ENCODE measurements at places on chromosomes 13 and 19.

GRCh38 chr19:12681074-12681987, at the start of gene DHPS:
TSS of gene DHPS (minus strand) at chr19:12681880. CDS start at chr19:12681766, 114 bp downstream.
- DNase-seq = peak; percentile 95

DNA sequence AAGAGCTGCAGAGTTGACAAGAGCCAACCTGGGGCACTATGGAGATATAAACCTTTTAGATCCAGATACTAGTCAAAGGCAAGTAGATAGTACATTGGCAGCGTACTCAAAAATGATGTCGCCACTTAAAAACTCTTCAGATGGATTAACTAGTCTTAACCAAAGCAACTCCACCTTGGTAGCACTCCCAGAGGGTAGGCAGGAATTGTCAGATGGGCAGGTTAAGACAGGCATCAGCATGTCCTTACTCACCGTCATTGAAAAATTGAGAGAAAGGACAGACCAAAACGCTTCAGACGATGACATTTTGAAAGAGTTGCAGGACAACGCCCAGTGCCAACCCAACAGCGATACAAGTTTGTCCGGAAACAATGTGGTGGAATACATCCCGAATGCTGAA, 8.9 kb downstream of the ZNF507 start:
- DNase-seq = no peak

- no peak for DNase-seq
Observed at GRCh38 chr13:48477191-48477855, 55.6 kb downstream of the RCBTB2 start.

- no peak for DNase-seq
Observed at GRCh38 chr19:3669082-3669946, 31.0 kb downstream of the PIP5K1C start.

DNA sequence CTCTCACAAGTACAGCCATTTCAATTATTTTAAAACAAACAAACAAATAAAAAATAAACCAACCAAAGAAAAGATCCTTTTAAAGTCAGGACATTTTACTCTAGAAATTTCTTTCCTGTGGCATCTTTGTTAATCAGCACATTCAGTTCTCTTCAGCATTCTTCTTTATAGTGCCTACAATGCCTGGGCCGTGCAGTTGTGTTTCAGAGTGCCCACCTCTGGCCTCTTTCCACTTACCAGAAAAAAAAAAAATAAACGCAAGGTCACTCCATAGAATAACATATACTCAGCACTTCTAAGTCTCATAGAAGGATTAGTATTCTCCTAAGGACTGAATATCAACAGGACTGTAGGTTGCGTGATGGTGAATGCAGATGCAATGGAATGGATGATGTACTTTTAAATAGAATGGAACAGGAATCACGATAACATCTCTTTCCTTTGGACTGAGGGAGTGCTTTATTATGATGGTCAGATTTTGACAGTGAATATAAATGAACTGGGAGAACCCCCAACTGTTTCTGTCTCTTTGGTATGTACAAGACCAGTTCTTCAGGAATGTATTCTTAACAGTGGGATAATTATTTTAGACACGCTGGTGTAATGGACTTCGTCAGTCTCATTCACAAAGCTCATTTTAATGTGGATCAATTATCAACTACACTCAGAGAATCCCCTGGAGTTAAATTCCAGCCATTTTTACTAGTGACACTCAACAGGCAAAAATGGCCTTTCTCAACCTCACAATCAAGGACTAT, 125.0 kb upstream of the NBEA start:
- no peak for DNase-seq

- no peak for DNase-seq
Observed at GRCh38 chr13:43387880-43388279, 364.5 kb downstream of the DNAJC15 start.

GRCh38 chr19:40750874-40751537, at the start of gene SNRPA:
TSS of gene SNRPA (plus strand) at chr19:40751203. CDS start at chr19:40751409, 206 bp downstream.
- DNase-seq = peak; percentile 97

GRCh38 chr13:45781553-45782326, 69.8 kb downstream of the SIAH3 start:
- no peak for DNase-seq

DNA sequence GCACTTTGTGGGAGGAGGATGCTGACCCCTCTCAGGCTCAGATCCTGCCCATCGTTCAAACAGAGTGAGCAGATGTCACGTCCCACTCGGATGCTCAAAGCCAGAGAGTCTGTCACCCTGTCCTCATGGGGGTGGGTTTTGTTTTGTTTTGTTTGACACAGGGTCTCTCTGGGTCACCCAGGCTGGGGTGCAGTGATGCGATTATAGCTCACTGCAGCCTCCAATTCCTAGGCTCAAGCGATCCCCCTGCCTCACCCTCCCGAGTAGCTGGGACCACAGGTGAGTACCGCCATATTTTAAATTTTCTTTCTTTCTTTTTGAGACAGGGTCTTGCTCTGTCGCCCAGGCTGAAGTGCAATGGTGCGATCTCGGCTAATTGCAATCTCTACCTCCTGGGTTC, 4.0 kb downstream of the ADGRE2 start:
- DNase-seq = no peak

DNA sequence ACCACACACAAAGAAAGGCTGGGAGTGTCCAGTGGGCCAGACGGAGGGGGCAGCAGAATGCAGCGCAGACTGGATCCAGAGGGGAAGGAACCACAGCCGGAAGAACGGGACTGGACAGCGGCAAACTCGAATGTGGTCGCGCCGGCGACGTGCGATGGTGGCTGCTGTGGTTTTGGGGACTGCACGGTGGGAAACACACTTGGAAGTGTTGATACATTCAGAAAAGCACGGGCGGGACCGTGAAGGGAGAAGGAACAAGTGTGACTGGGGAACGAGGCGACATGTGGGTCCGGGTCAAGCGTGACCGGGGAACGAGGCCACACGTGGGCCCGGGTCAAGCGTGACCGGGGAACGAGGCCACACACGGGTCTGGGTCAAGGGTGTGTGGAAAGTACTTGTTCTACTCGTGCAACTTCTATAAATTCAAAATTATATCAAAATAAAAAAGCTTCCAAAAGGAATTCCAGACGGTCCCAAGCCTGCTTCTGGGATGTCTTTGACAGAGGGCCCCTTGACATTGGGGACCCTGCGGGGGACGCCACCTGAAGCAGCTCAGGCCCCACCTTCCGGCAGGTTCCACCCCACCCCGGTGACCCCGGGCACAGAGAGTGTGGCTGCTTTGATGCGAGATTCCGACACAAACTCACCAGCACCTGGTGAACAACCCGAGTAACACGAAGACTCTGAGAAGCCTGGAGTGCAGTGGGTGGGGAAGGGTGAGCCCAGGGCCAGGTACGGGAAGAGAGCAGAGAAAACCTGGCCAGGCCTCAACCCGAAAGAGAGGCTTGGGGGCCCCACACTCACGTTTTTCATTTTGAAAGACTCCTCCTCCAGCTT, 25.1 kb upstream of the C13orf46 start:
- DNase-seq = no peak

- DNase-seq = no peak
Observed at GRCh38 chr19:42501733-42502132, 26.5 kb downstream of the CEACAM1 start.

DNA sequence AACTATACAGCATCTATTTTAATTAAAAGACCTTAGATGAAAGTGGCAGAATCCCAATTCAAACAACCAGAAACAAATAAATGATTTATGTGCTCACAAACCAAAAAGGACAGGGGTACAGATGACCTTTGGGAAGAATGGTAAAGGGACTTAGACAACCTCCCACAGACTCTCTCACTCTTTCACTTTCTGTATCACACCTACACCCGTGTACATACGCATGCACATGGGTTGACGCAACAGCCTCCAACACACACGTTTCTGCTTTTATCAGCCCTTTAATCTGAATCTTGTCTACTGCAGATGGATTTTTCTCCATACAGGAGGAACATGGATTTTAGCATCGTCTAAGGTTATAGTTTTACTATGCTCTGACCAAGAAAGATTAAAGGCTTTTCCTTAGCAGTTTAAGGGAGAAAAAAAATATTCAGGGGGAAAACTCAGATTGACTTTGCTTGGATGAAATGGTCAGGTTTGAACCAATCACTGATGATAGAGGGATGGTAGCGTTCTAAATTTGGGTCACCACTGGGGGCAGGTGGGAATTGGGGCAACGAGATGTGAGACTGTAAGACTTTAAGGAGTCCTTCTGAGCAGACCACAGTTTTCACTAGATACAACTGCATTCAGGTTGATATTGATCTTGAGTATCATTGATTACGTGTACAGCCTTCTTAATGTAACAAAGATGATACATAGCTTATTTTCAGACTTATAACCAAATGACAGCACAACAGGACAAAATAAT, 166.1 kb downstream of the ITGBL1 start:
- no peak for DNase-seq

DNA sequence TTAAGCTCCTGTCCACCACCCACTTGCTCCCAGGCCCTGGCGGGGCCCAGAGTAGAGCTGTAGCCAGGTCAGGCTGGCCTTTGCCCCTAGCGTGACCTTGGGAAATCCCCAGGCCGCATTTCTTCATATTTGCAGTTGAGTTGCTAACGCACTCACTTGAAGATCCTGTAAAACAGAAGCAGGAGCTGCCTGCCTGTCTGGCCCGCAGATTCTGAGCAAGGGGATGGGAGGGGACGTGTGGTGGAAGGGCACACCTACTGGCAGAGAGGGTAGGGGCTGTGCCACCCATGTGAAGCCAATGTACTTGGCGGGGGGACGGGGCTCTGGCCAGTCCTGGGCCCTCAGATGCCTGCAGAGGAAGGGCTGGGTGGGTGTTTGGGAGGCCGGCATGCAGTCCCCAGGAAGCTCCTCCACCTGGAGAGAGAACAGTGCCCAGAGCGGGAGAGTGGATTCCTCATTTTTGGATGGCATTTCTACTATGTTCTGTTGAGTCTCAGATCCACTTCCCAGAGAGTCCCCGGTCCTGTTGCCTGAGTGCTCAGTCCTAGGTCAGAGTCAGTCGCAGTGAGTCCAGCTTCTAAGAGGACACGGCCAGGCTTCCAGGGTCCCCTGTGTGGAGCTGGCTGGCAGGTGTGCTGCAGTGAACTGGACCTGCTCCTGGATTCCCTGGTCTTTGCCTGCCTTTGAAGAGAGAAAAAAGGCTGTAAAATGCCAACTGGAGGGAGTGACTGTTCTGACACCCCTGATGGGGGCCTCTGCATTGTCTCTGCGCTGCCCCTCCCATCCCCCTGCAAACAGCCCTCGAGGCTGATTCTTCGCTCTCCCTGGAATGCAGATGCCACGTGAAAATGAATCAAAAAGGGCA, 62.9 kb downstream of the GGACT start:
- no peak for DNase-seq

DNA sequence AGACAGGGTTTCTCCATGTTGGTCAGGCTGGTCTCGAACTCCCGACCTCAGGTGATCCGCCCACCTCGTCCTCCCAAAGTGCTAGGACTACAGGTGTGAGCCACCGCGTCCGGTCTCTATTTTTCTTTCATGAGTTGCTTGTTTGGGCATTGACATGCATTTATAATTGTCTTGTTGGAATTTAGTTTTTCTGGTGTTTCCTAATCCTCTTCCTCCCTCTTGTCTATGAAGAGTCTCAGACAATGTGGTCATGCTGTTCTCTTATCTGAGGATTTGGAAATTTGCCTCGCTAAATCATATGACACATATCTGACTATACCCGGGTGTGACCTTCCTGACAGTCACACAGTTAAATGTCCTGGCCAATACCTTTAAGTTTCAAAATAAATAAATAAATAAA, 7.4 kb upstream of the CEACAM18 start:
- no peak for DNase-seq

DNA sequence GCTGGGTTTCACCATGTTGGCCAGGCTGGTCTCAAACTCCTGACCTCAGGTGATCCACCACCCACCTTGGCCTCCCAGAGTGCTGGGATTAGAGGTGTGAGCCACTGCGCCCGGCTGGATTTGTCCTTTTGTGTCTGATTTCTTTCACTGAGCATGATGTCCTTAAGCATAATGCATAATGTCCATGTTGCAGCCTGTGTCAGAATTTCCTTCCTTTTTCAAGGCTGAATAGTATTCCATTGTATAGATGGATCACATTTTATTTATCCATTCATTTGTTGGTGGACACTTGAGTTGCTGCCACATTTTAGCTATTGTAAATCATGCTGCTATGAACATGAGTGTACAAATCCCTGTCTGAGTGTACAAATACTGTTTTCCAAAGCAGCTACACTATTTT, 25.5 kb downstream of the RFX2 start:
- DNase-seq = no peak

GRCh38 chr19:17908244-17908643, 24.6 kb upstream of the CCDC124 start:
- no peak for DNase-seq

GRCh38 chr13:50994651-50995050, 85.1 kb downstream of the RNASEH2B start:
- DNase-seq = no peak

- DNase-seq = peak; percentile 43
Observed at GRCh38 chr19:53333463-53334449, at the start of gene ZNF845. TSS of gene ZNF845 (plus strand) at chr19:53333749. CDS start at chr19:53341308, 7,559 bp downstream.

- no peak for DNase-seq
Observed at GRCh38 chr19:44653977-44654774, 10.5 kb downstream of the PVR start.

- DNase-seq = no peak
Observed at GRCh38 chr19:1884719-1885334, 469 bp downstream of the ABHD17A start.

GRCh38 chr13:25872481-25873241, 179.2 kb downstream of the SHISA2 start:
- no peak for DNase-seq

DNA sequence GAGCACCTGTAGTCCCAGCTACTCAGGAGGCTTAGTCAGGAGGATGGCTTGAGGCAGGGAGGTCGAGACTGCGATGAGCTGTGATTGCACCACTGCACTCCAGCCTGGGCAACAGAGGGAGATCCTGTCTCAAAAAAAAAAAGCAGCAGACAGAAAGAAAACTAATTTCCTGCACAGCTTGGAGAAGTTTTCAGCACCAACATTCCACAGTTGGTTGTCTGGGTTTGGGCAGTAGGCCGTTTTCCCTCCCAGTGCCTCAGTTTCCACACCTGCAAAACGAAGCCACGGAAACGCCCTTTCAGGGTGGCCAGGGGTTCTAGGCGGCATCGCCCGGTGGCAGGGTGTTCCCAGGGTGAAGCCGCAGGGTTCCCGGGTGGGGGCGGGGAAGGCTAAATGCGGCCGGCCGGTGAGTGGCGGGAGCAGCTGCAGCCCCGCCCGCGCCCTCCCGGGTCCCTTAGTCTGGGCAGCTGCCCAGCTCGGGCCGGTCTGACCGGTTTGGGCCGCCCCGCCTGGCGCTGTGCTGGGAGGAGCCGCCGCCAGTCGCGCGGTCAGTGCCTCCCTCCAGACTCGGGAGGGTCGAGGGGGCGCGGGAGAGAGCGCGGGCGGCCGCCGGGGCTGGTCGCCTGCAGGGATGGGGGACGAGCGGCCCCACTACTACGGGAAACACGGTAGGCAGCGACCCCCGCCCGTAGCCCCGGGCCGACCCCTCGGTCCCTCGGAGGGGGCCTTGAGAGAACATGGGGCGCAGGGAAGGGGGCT, at the start of gene SLC44A2:
Gene SLC44A2, plus strand, starts transcription at position 551 of the 759 bp plus-strand sequence. Its CDS starts 81 bp downstream, at position 632.
- DNase-seq = no peak

GRCh38 chr19:39252458-39252857, 3.8 kb upstream of the IFNL4 start:
- no peak for DNase-seq

DNA sequence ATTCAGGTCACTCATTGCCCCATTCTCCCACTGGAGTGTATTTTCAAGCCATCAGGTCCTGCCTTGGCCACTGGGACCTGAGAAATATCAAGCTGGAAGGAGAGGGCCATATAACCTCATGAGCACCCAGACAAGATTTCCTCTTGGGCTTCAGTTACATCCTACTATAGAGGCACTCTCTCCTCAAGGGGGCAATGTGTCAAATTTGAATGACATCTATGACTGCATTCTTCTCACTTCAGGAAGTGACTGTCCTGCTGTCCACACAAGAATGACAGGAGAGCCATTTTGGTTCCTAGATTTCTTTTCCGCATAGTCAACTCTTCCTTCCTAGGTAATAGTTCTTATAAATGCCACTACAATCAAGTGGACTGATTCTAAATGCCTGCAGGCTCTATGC, 416.2 kb downstream of the DIAPH3 start:
- DNase-seq = no peak

Measured in iPS DF 6.9 (cell line).